Testis (tissue), 5 donors: ENCODE measurements at places on chromosomes 2 and 18.

DNA sequence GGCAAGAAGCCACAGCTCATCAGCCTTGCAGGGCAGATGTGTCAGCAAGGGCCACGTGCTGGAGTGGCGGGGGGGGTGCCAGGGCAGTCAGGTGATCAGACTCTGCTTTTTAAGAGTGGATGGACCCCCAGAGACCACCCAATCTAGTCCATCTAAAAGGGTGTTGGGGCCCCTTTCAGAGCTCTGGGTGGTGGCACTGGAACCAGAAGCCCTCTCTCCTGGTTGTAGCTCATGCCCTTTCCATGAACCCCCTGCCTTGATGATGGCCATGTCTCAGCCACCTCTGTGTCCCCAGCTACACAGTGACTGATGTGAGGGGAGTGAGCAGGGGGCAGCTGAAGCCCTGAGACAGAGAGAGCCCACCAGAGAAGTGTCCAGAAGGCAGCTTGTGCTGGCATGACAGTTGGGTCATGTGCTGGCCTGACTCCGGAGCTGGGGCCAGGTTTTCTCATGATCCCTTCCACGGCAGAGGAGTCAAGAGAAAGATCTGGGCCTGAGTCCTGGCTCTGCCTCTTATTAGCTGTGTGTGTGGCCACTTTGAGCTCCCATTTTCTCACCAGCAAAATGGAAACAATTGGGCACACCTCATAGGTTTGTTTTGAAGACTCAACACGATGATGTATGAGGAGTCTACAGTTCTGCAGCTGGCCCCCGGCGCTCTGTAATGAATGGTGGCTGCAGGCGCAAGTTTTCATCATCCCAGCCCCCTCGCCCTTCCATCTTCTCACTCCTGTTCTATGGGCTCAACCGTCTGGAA is 195.7 kb downstream of the ZFP36L2 start:
- DNase-seq: no peak

DNA sequence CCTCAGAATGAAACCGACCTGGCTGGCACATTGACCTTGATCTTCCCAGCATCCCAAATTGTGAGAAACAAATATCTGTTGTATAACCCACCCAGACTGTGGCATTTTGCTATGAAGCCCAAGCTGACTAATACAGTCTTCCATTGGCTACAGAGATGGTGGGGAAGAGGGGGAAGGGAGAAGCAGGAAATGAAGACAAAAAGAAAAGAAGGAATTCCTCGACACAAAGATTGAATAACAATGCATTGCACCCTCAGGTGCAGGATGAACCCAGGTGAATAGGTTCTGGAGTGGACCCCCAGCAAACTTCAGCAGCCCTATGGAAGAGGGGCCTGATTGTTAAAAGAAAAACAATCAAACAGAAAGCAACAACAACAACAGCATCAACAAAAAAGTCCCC is 270.7 kb downstream of the FSIP2 start:
- no peak for DNase-seq

DNA sequence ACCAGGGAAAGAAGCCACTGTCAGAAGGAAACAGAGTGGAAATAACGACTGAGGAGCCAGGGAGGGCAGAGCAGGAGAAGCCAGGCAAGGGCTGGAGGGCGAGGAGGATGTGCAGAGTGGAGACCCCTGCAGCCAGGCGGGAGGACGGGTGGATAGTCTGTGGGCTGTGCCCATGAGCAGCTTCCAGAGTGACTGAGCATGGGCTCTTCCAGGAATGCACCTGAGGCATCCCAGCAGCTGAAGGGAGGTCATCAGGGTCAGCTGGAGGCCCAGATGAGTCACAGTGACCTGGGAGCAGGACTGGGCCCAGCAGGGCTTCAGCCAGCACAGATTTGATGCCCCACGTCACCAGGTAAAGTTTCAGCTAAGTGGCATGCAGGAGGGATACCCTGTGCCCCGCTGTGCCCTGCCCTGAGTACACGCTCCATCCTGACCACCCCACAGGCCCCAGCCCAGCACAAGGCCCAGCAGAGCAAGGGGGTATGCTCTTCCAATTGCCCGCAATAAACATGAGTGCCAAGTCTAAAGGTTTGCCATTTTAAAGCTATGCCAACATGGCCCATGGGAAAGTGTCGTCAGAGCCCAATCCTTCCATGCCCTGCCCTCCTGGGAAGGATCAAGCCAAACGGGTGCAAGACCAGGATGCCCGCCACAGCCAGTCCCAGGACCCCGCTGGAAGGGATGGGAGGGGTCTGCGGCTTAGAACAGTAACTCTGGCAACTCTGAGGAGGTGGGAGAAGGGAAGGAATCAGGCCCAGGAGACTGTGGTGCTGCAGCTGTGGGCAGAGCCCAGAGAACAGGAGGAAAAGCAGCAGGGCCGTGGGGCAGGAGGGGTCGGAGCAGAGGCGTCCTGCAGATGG is 85.7 kb downstream of the SEPTIN10 start:
- no peak for DNase-seq

- DNase-seq: no peak
These were observed 541.2 kb upstream of the POU3F3 start for GRCh38 chr2:104312684-104313083.

- DNase-seq: no peak
These were observed 55.2 kb downstream of the MBP start for GRCh38 chr18:77077401-77077800.
